ENCODE measurements at places on chromosomes 3 and 15. TPM values are rescaled to one million over a fixed set of nuclear protein-coding genes. Genes with fewer than 3 reads are reported as not detected.

DNA sequence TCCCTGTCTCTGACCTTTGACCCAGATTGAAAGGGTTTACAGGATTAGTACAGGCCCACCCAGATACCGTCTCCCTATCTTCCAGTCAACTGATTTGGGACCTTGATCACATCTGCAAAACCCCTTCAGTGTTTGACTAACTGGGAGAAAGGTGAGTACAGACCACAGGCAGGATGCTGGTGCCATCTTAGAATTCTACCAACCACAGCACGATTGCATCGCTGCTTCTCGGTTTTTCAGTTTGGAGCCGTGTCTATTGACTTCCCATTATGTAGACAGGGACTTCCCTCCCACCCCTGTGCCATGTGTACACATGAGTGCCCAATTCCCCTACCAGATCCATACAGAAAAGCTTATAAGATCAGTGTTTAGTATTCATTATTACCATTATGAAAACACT, 6.6 kb upstream of the KLF13 start:
- no peak for DNase-seq

DNA sequence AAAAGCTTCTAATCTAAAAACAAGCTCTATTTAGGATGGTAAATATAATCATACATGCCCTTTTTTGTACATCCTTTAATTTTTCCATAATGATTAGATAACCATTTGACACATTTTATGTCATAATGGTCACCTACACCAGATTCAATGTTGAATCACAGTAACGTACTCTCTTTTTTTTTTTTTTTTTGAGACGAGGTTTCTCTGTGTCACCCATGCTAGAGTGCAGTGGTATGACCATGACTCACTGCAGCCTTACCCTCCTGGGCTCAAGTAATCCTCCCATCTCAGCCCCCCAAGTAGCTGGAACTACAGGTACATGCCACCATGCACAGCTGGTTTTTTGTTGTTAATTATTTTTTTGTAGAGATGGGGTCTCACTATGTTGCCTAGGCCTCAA, 49.2 kb downstream of the PROS1 start:
- DNase-seq, result no peak

FYTTD1 gene
- 47.9 TPM for total RNA-seq

MOBP gene
- not detected for total RNA-seq

Data from ureter (tissue), 1 donor.